ENCODE measurements at places on chromosomes 12 and 14.

DNA sequence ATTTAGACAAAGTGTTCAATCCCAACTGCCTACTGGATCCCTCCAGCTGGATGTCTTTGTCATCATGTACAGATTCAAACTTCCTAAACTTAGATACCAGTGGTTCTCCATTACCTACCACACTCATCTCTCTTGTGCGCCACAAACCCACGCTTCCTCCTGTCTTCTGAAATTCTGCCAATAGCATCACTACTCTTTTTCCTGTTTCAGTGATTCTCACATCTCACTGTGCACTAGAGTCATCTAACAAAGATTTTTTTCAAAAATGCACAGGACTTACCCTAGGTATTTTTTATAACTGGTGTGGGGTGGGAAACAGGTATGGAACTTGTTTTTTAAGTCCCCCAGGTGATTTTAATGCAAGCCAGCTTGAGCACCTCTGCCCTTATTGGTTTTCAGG is 5.9 kb downstream of the PSMB5 start:
- DNase-seq, result no peak

DNA sequence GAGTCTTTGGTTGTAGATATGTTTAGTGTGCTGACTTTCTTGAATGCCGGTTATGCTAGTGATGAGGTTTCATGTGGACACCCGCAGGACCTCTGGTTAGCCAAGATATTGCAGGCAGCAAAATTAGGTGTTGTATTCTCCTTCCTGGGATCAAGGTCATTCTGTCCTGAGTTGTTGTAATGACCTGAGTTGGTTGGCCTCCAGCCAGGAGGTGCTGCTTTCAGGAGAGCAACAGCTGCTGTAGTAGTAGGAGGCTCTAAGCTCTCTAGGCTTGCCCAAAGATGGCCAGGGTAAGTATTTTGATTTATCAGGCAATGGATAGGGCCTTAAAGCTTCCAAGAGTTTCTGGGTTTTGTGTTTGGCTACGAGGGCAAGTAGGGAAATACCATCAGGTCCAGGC is 56.0 kb upstream of the BDKRB2 start:
- DNase-seq, result no peak

- DNase-seq, result no peak
These were observed 42.2 kb upstream of the APPL2 start for GRCh38 chr12:105278043-105278697.

GRCh38 chr14:33938131-33938949 is 12.5 kb downstream of the EGLN3 start:
- DNase-seq, result no peak

- DNase-seq, result no peak
These were observed 569 bp upstream of the ARHGEF40 start for GRCh38 chr14:21069388-21070082.

- DNase-seq, result peak; percentile 54
These were observed 1.0 kb downstream of the DGKA start for GRCh38 chr12:55931780-55932550.

DNA sequence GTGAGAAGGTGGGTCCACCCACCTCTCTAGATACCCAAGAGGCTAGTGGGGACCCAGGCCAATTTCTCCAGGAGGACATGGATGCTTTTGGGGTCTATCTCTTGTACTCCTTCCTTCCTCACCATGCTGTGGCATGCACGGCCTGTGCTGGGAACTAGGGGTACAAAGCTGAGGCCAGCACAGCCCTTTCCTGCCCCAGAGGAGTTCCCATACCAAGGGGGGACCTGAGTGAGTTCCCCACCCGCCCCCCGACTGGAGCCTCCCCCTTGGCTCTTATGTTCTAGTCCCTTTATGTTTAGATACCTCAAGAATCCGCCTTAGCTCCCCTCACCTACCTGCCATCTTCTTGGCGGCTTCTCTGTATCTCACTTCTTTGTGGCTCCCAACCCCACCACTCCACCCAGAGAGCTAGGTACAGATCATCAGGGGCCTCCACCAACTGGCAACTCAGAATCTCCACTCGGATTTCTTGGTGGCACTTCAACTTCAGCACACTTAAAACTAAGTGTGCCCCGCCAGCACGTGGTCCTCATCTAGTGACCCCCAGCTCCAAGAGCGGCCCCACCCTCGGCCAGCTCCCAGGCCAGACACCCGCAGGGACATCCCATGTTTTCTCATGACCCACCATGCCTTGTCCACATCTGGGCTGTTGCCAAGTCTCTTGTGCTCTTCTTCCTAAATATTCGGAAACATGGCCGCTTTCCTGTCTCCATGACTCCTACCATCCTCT is 115.2 kb upstream of the RTL1 start:
- no peak for DNase-seq

DNA sequence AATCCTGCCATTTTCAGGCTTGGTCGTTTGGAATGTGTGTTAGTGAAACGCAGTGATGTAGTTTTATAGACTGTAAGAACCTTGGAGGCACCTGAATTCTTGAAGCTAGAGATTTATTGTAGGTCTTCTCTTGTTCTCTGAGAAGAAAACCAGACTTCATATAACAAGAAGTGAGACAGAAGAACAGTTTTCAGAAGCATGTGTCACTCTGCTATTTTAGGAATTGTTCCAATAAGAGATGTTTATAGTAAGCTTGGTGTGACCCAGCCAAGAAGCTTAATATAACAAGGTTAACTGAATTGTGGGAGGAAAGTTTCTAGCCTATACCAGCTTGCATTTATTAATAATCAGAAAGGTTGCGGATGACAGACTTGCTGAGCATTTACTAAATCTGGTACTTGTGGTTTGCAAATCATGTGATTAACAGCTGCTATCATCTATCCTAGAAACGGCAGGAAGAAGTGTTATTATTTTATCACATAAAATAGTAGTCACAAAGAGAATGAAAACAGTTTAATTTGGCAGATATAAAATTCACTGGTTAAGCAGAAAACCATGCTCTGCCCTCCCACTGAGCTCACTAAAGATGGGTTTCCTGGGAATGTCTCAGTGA is 49.2 kb upstream of the BCAT1 start:
- DNase-seq, result no peak

GRCh38 chr14:52079239-52079959 is 10.5 kb upstream of the NID2 start:
- DNase-seq, result no peak

DNA sequence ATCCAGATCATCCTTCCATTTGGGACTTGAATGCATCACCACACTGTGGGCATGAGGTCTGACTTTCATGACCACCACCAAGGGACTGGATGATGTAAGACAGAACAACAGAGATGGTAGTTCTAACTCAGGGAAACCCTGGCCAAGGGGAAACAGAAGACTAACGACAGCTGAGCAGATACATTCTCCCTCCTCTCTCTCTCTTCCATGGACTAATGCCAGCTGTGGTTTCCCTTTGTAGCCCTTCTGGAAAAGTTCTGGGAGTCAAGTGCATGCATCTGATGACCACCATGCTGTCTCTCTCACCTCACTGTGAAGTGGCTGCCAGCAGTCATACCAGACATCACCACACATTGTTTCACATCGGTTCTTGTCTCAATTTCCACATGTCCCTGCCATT is 3.4 kb downstream of the TAS2R30 start:
- DNase-seq, result no peak

GRCh38 chr14:34616360-34616759 is 13.6 kb downstream of the SNX6 start:
- no peak for DNase-seq

GRCh38 chr12:125185740-125186470 is 120.7 kb downstream of the AACS start:
- peak; percentile 49 for DNase-seq

- DNase-seq, result no peak
These were observed 36.8 kb upstream of the SLC38A2 start for GRCh38 chr12:46409342-46409741.

- DNase-seq, result no peak
These were observed 7.0 kb upstream of the TMEM120B start for GRCh38 chr12:121705514-121705913.

- no peak for DNase-seq
These were observed 1.7 kb downstream of the NDRG2 start for GRCh38 chr14:21023174-21023573.

DNA sequence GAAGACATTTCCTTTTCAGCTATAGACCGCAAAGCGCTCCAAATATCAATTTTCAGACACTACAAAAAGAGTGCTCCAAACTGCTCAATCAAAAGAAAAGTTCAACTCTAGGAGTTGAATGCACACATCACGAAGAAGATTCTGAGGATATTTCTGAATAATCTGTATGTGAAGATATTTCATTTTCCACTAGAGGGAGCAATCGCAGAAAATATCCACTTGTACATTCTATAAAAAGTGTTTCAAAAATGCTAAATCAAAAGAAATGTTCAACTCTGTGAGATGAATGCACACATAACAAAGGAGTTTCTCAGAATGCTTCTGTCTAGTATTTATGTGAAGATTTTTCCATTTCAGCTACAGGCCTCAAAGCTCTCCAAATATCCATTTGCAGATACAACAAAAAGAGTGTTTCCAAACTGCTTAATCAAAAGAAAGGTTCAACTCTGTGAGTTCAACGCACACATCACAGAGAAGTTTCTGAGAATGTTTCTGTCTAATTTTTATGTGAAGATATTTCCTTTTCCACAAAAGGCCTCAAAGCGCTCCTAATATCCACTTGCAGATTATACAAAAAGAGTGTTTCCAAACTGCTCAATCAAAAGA is 643.8 kb upstream of the ALG10B start:
- no peak for DNase-seq

- no peak for DNase-seq
These were observed 391.3 kb upstream of the FOXG1 start for GRCh38 chr14:28375295-28375694.

DNA sequence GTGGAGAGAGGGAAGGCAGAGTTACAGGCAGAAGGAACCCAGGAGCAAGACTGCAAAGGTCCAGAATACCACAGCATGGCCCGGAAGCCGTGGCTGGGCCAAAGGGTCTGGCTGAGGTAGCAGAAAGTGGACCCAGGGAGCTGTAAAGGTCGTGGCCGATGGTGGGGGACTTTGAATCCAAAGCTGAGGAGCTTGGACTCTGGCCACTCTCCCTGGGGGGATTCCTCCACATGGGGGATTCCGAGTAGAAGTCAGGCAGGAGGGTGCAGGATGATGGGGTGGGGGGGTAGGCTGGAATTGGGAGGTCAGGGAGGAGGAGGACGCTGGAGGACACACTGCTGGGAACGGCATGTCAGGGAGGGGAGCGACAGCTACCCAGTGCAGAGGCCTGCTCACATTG is 125.2 kb downstream of the GCH1 start:
- DNase-seq, result no peak

GRCh38 chr14:53979747-53980642 is 23.4 kb upstream of the BMP4 start:
- DNase-seq, result no peak

- DNase-seq, result no peak
These were observed 27.0 kb downstream of the LRTM2 start for GRCh38 chr12:1847411-1847810.

DNA sequence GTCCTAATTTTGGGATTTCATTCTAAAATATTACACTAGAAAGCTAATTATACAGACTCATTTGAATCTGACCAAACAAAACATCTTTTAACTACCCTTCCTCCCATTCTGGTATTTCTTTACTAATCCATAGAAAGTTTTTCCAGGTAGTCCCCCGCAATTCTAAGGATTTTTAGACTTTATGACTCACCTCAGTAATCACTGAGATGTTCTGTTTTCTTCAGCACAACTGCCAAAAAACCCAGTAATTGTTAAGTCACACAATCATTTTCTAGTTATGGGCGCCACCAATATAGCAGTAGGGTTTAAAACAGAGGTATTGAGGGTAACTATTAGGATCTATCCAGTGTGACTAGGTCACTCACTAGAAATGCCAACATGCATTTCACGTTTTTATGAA is 1.6 kb upstream of the ARID4A start:
- DNase-seq, result no peak

- no peak for DNase-seq
These were observed 221.2 kb upstream of the SFSWAP start for GRCh38 chr12:131489718-131490117.

- DNase-seq, result no peak
These were observed 28.0 kb downstream of the CEP290 start for GRCh38 chr12:88113871-88114270.

- no peak for DNase-seq
These were observed 1.0 kb upstream of the LMO3 start for GRCh38 chr12:16606991-16607390.

- DNase-seq, result no peak
These were observed 66.3 kb downstream of the B4GALNT3 start for GRCh38 chr12:526089-526488.

GRCh38 chr12:131116468-131117117 is 162.9 kb downstream of the ADGRD1 start:
- no peak for DNase-seq

- DNase-seq, result no peak
These were observed 3.1 kb upstream of the RNASE9 start for GRCh38 chr14:20563971-20564370.

GRCh38 chr14:90456551-90456950 is 59.7 kb downstream of the CALM1 start:
- no peak for DNase-seq

- DNase-seq, result no peak
These were observed 74.5 kb downstream of the FERMT2 start for GRCh38 chr14:52876311-52876710.

DNA sequence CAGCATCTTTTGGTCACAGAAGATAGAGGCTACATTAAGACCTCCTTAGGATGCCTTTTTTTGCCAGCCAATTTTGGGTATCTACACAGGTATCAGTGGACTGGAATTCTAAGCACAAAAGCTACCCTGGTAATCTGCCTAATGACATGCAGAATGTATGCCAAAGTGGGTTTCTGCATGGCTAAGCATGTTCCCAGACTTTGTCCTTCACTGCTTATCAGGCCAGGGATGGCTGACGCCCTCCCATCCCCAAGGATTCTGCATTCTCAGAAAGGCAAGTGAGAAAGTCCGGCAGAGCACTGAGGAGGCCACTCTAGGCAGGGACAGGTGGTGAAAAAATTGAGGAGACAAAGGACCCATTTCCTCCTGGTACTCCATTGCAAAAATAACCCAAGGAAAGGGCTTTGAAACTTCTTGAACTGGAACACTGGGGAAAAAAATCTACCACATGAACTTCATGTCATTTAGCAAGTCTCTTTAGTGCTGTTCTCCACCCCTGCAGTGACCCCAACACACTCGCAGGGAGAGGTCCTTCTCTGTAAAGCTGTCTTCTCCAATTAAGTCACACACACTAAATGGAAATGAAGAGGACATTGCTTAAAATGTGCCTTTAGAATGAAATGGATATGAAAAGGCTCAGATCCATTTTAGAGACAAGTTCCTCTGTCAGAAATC is 91.7 kb upstream of the MAX start:
- no peak for DNase-seq

DNA sequence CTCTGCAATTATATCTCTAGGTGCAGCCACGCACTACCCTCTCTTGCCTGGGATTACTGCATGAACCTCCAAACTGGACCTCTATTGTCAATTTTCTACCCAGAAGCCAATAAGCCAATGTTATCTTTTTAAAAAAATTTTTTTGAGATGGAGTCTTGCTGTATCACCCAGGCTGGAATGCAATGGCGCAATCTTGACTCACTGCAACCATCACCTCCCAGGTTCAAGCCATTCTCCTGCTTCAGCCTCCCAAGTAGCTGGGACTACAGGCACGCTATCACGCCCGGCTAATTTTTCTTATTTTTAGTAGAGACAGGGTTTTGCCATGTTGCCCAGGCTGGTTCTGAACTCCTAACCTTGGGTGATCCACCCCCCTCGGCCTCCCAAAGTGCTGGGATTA is 11.2 kb upstream of the PXN start:
- DNase-seq, result no peak

GRCh38 chr14:76699209-76699938 is 61.9 kb upstream of the VASH1 start:
- no peak for DNase-seq
